ENCODE measurements at places on chromosomes 2 and 18.

- no peak for DNase-seq
These were observed 47.6 kb downstream of the TNS1 start for GRCh38 chr2:217954971-217955740.

GRCh38 chr2:53516650-53517049 lies 251.0 kb upstream of the CHAC2 start:
- DNase-seq: no peak

DNA sequence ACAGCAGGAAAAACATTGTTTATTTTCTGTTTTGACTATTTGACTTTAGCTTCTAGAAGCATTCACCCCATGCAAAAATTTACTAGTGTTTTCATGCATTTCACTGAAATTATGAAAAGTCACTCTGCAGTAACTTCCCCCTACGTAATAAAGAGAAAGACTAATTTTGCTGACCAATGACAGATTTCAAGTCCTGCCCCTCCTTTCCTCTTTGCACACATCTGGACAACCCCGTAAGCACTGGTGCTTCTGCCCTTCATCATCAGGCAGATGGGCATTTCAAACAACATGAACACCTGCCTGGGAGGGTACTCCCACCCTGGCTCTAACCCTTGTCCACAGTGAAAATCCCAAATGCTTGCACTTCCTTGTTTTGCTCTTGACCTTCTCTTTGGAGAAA lies 815.0 kb upstream of the ID2 start:
- no peak for DNase-seq

DNA sequence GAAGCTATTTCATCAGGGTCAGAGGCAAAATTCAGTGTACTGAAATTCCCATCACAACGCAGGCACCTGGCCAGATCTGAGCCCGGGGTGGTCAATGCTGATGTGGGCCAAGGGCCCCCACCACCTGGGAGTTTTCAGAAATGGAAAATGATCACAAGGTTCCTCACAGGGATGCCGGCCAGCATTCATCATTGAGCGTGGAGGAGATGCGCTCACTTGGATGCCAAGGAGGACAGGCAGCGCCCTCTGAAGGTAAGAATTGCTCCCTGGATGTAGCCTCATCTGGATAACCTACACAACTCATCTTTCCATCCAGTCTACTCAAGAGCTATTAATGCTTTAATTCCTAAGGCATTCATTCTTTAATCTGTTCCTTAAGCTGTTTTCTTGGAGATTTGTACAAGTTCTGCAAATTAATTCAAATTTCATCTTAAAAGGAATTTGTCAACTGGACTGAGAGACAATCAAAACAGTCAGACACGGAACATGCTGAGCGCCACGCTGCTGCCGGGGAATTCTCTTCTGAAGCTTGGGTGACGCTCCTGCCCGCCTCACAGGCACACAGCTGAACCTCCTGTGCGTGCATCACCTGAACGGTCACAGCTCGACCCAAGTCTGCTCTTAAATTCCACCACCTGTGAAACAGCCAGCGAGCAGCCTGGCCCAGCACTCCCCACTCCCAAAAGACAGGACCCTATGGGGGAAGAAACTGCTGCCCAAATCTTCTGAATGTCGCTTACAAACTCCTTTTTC lies 206.7 kb downstream of the HDAC4 start:
- no peak for DNase-seq

DNA sequence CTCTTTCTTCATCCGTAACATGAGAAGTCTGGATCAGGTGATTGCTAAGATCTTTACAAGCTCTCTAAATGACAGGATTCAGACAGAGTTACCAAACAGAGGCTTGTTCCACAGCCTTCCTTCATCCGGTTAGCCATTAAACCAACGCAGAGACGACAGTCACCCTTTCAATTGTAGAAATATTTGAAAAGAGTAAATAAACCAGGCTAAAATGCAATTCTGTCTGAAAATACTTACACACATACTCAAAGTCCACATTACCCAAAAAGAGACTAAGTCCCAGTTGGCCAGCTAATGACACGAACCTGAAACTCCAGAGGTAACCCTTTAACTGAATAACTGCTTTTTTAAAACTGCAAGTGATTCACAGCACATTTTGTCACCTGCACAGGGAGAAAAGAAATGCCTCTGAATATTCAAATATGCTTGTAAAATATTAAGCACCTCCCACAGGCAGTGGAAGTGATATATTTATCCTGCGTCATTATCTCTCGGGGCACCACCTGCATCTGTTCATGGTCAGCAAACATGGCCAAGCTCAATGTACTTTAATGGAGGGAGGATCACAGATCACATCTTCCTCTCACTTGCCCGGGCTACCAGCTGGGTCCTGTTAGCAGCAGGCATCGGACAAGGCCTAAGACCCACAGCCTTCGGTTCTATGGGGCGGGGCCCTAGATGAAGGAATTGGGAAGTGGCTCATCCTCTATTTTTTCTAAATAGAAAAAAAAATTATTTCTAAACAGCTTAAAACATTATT lies 38.8 kb upstream of the DNER start:
- no peak for DNase-seq

GRCh38 chr2:192407692-192408091 lies 213.0 kb upstream of the TMEFF2 start:
- DNase-seq: no peak

- no peak for DNase-seq
These were observed 173.7 kb downstream of the ASXL3 start for GRCh38 chr18:33751613-33752221.

DNA sequence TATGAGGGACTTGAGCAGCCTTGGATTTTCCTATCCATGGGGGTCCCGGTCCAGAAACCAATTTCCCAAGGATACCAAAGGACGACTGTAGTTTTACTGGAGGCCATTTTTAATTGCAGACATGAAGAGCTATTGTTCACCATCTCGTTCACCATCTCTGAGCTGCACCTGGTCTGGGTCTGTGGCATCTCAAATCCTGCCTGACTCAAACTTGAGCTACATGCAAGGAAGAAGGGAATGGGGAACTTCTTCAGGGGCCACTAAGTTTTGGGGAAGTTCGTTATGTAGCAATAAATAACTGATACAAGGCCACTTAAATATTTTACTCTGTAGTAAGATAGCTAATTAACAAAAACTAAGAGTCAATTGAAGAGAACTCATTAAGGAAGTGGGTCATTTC lies 2.1 kb upstream of the SMCHD1 start:
- DNase-seq: no peak

DNA sequence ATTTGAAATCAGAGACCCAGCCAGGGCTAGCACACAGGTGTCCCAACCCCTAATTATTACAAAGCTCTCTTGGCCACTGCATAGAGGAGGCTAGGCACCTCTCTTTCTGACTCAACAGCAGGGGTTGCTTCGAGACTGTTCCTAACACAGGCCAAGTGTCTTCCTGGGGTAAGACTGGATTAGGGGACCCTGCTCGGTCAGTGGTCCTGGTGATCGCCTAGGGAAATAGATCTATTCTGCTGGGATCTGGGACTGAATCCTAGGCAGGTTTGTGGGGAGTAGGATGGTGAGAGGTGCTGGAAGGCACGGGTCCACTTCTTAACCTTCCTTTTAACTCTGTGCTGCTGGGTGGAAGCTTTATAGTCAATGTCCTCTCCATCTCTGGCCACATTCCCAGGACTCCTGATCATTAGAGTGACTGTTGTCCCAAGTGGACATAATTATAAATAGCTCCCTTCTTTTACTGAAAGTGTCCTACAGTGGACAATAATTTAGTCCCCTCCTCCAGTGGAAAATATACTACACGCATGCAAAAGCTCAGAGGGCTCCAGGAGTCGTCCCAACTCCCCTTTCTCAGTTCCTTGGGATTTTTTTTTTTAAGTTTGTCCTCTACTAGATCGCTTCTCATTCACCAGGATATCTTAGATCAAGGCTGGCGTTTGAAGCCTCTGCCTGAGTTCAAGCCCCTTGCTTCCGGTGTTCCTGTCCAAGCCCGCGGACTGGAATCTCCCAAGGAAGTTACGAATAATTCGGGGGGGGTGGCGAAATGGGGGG lies 1.3 kb upstream of the TRIB2 start:
- no peak for DNase-seq

GRCh38 chr2:53448591-53448990 lies 319.0 kb upstream of the CHAC2 start:
- no peak for DNase-seq

DNA sequence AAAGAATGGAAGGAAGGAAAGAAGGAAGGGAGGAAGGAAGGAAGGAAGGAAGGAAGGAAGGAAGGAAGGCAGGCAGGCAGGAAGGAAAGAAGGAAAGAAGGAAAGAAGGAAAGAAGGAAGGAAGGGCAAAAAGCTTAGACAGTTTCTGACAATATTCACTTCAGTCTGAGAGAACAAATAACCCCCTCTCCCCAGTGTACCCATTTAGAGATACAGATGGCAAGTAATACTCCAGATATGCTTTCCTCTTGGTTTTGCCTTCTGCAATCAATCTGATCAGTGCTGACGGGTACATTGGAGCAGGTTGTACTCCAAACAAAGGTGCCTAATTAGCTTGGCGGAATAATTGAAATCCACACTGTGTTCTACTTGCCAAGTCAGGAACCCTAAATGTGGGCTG lies 534.6 kb upstream of the TMEFF2 start:
- DNase-seq: no peak

- peak; percentile 82 for DNase-seq
These were observed 74.5 kb upstream of the YPEL5 start for GRCh38 chr2:30072250-30072842.

- DNase-seq: no peak
These were observed 280.3 kb upstream of the TRIB2 start for GRCh38 chr2:12436483-12436882.

DNA sequence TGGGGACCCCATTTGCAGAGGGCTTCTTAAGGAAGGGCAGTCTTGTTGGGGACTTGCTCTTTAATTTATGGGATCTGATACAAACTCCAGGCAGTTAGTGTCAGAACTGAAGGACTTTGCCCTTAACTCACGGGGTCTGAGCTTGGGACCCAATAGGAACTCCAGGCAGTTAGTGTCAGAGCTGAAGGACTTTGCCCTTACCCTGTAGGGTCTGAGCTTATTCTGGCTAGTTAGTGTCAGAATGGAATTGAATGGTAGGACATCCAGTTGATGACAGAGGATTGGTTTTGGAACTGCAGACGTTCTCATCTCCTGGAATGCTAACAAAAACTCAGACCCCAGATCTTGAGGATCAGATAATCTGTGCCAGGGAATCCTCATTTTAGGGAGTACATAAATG lies 256.9 kb upstream of the COPS8 start:
- DNase-seq: no peak

GRCh38 chr2:29761278-29761677 lies 160.1 kb downstream of the ALK start:
- DNase-seq: no peak

- DNase-seq: no peak
These were observed 225.1 kb downstream of the SH3RF3 start for GRCh38 chr2:109353806-109354745.

- no peak for DNase-seq
These were observed 106.5 kb downstream of the SMC6 start for GRCh38 chr2:17646838-17647701.

DNA sequence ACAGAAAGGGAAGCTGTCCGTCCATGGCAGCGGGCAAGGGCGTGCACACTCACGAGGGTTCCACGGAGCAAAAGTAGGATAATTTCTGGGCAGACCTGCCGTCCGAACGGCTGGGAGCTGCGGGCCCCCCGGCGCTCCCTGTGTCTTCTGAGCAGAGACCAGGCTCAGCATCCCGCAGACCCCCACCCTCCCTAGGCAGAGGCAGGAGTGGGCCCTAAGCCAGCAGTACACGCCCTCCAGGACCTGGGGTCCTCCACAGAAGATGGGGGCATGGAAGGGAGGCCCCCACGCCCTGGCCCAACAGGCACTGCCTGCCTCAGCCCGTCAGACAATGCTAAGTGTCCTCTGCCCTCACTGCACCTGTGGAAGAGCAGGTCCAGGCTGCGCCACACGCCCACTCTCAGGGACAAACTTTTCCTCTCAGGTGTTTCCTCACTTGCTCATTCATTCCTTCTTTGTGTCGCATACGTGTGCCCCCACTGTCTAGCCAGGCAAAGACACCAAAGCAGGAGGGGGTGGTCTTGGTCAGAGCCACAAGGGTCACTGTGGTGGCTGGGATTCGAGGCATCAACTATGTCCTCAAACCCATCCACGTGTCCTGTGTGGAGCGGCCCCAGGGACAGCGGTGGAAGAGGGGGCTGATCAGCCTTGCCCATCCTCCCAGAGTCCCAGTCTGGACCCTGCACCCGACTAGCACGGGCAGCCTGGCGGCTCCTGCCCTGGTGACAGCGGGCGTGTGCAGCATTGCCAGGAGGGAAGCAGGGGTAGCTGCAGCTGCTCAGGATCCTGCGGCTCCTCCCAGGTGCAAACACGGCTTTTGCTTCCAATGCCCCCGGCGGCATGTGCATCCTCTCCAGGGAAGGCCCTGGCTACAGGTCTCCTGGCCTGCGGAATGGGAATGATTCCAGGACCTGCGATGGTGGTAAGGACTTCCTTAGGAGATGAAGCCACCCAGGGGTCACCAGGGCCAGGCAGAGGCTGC lies 2.4 kb upstream of the GPC1 start:
- no peak for DNase-seq

DNA sequence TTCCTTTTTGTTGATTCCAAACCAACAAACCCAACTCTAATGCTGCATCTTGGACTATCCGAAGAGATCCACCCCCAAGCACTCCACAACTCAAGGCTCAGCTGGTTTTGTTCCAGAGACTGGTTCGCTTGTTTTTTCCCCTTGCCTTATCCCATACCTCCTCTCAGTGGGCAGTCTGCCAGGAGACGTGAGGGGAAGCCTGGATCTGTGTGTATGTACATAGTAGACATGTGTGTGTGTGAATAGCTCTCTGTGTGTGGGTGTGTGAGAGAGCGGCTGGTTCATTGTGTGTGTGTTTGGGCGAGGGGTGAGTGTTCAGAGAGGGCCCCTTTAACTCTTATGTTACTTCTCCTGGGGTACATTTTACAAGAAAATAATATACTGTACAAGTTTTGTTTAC lies 94.4 kb downstream of the NRP2 start:
- no peak for DNase-seq

GRCh38 chr2:110143982-110144381 lies 28.4 kb upstream of the MALL start:
- DNase-seq: no peak

DNA sequence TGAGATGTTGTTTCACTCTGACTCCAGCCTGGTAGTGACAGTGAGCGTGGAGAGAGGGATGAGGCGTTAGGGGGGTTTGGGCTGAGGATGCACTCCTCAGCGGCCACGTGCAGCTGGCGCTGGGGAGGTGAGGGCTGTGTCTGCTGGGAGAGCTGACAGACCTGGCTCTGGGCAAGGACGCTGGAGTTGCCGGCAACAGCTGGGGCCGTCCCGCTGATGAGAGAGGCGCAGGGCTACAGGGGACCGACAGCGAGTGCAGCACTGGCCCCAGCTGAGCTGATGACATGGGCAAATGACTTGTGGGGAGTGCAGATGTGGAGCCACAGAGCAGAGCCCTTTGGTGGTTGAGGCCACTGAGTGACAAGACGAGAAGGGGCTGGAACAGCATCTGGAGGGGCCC lies 38.4 kb downstream of the COA5 start:
- no peak for DNase-seq

- peak; percentile 14 for DNase-seq
These were observed 288.5 kb downstream of the PDE11A start for GRCh38 chr2:177783835-177784744.

- no peak for DNase-seq
These were observed 331.3 kb downstream of the SS18 start for GRCh38 chr18:25759111-25759510.
